HS-27A (cell line): ENCODE measurements at places on chromosomes 16 and 17.

DNA sequence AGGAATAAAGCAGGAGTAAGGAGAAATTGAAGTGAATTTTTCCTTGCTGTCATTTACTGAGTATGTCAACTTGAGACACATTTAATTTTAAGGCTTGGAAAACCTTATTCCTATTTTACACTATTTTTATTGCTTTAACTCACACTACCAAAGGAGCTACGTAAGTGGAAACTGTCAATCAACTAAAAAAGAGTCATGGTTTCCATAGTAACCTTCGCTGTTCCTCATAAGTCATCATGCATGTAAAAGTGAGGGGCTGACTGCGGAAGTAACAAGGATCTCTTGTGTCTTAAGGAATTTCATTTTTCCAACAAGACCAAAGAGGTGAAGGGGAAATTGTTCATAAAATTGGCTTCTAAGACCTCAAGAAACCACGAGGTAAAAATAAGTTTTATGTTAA is 516.2 kb upstream of the CA10 start:
- DNase-seq = no peak

DNA sequence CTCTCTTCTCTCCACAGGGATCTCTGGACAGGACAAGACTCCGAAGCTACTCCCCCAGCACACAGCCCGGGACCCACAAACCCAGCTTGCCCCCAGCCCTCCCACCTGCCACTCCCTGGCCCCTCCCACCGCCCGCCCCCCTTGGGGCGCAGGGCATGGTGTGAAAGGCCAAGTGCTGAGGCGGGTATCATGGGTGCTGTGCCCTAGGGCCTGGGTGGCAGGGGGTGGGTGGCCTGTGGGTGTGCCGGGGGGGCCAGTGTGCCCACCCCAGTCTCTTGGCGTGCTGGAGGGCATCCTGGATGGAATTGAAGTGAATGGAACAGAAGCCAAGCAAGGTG is 11.4 kb downstream of the THRA start:
- no peak for DNase-seq

- DNase-seq = no peak
Measured at GRCh38 chr16:8892101-8892575, 10.0 kb downstream of the LITAFD start.

DNA sequence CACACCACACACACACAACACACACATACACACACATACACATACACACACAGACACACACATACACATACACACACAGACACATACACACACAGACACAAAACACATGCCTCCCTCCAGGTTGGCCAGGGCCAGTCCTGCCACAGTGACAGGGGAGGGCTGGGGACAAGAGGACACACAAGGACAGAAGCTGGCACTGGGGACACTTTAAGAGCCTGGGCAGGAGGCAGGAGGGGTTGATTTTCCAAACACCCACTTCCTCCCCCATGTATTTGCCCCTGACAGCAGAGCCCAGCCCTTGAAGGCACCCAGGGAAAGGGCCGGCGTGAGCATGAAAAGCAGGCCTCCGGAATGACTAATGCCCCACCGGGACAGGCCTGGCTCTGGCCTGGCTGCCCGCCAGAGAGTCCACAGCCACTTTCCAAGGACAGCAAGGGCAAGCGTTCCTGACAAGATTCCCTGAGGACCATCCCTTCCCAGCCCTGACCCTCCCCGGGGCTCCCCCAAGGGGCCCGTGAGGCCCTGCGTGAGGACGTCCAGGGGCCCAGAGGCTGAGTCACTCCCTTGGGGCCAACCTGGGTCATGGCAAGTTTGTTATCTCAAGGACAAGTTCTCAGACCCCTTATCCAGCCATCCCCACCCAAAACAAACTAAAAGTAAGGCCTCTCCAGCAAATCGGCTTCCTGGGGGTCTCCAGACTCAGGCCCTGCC is 235.6 kb downstream of the ZNF423 start:
- peak; percentile 23 for DNase-seq

- DNase-seq = no peak
Measured at GRCh38 chr16:84065536-84066132, 23.0 kb upstream of the SLC38A8 start.

GRCh38 chr17:3485481-3486068 is 9.8 kb downstream of the ASPA start:
- DNase-seq = no peak

DNA sequence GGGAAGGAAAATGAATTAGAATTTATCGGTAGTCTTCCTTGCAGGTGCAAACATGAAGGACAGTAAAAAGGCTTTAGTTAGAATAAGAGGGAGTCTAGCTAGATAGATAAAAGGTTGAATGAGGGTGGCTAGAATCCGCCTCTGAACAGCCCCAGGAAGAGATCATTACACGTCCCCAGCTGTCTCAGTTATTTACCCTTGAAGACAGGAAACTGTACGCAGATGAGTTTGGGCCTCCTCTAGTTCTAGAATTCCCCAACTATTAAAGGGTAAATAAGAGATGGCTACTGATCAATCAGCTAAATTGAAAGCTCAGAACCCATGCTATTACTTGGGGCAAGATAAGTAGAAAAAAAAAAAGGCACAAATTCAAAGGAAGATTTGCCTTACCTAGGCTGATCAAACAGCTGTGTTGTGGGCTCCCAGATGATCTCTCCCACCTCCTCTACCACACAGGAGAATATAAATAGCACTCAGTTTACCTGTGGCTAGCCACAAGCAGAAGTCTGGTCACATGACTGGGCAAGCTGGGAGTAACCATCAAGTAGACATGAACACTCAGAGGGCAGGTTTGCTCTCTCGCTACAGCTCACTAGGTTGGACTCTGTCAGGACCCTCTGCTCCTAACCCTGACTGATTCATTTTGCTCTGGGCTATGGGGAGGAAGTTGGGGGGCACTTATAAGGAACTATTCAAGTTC is 17.0 kb downstream of the FAM117A start:
- DNase-seq = no peak

- DNase-seq = no peak
Measured at GRCh38 chr16:89189358-89190025, 10.8 kb downstream of the SLC22A31 start.

- DNase-seq = peak; percentile 30
Measured at GRCh38 chr17:59004338-59005111, 102.2 kb downstream of the TRIM37 start.

DNA sequence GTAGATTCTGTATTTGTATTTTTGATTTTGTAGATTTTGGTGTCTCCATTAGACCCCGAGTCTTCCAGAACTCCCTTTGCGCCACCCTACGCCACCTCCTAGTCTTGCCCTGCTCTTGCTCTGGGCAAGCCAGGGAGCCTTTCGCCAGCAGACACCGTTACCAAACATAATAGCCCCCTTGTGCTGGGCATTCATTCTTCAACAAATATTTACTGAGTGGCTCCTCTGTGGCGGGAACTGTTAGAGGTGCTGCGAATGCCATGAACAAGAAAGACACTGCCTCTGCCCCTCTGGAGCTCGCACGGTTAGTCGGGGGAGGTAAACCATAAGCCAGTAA is 841 bp upstream of the GPT2 start:
- DNase-seq = no peak

DNA sequence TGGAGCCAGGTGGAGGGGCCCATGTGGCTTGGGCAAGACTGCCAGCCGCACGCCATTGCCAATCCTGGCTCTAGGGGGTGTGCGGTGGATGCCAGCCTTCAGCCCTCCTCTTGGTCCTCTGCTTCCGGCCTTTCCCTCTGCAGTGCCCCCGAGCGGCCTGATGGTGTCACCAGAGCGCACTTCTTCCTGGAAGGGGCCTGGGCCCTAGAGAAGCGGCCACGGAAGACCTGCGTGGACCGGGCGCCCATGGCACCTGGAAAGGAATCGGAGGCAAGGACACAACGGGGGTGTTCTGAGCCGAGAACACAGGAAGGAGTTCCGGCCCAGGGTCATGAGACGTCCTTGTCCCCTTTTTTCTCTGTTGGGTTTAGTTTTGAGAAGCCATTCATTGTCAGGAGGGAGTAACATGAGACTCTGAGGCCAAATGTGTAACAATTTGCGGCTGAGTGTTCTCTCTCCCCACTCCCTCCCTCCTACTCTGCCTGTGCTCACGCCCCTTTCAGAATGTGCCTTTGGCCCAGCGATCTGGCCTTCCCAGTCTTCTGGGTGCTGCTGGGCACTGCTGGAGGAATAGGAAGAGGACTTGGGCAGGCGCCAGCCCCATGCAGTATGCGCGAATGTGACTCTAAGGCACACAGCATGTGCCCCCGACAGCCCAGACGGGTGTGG is 92.8 kb downstream of the IRX3 start:
- peak; percentile 65 for DNase-seq

- DNase-seq = no peak
Measured at GRCh38 chr17:74513987-74514631, 17.2 kb downstream of the CD300LB start.

GRCh38 chr17:76909971-76910760 is 42.0 kb downstream of the MGAT5B start:
- no peak for DNase-seq

DNA sequence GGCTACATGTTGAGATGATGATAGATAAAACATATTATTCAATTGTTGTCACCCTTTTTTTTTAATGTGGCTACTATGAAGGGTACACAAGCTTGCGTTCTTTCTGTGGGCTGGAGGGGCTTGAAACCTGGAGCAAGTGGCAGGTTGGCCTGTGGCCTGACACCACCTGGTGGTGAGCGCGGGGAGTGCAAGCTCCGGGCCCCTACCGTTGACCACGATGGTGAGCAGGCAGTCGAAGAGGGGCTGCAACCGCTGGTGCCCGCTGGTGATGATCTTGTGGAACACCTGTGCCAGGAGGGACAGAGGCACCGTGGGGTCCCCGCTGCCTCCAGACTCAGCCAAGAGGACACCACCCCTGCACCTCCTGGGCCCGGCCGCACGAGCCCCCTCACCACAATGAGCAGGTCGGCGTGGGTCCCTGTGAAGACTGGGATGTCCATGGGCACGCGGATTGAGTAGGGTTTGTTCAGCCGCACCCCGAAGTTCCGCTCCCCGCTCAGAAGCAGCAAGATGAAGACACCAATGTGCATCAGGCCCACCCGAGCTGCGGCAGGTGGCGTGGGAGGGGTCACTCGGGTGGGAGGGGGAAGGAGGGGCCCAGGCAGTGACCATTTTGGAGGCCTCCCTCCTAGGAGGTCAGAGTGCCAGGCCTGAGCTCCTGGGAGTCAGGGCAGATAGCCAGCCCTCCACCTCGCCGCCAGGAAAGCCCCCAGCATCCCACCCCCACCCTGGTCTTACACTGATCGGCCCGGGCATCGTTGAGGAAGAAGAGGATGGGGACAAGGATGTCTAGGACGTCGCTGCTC is 14.4 kb downstream of the HID1 start:
- no peak for DNase-seq

- no peak for DNase-seq
Measured at GRCh38 chr17:82237083-82237745, 8.4 kb downstream of the SLC16A3 start.

DNA sequence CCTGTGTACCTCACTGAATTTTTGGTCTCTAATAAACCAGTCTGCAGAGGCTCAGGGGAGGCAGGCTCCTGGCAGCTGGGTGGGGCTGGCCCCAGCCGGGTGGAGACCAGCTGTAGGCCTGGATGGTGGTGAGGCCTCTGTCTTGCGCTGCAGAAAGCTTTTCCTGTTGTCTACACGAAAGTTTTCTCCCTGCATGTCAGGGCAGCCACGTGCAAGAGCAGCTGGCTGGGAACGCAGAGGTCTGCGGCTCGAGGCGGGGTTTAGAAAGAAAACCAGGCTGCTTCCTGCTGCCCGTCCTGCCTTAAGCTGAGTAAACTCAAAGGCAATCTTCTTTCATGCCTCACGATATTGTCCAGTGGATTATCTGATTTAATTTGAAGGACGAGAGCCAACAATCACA is 2.4 kb downstream of the SERPINF1 start:
- DNase-seq = no peak

DNA sequence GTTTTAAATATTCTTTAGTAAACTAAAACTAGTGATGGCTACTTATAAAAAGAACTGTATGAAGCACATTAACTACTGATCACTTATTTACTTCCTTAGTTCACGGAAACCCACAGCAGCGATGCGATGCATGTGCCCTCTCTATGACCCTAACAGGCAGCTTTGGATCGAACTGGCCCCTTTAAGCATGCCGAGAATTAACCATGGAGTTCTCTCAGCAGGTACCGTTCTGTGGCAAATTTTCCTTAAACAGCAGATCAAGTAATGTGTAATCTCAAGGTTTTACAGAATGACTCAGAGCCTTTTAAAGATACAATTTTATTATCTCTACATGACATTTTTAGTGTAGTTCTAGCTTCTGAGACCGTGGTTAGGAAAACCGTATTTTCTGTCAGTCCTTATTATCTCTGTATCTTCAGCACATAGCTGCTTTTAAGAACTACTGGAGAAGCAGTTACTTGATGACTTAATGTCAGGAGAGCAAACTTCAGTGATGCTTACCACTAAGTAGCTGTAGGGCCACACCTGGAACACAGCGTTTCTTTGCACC is 43.0 kb downstream of the GAN start:
- no peak for DNase-seq

DNA sequence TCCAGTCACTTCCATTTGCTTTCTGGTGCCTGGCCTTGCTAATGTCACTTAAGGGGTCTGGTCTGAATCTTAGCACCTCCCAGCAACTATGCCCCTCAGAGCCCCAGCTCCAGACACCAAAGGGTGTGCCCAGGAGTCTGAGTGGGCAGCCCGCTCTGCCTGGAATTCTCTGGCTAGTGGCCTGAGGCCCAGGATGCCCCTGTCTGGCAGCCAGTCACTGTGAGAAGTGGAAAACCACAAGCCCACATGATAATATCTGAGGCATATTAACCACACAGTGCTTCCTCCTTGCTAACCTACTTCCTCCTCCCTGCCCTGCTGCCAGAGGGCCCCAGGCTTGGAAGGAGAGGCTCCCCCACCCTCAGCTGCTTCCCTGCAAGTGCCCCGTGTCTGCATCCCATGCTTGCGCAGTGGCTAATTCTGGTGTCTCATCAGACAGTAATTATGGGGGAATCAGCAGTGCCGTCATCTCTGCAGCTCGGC is 14.0 kb downstream of the SRCIN1 start:
- DNase-seq = no peak

GRCh38 chr16:11212798-11213196 is 43.2 kb downstream of the SOCS1 start:
- DNase-seq = no peak

DNA sequence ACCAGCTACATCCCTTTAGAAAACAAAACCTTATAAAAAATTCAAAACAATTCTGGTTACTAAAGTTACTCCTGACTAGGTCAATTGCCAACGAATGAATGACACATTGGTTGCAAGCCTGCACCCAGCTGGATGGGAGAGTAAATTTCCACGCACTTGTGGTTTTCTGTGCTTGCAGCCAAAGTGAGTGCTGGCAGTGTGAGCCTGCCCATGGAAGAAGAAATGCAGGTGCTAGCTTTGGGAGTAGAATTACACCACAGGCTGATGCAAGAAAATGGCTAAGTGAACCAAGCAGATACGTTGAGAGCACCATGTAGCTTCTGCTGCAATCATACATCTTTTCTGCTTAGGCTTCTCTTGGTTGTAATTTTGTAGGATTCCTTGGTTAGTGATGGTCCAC is 74.6 kb downstream of the SYCE1L start:
- DNase-seq = no peak

- no peak for DNase-seq
Measured at GRCh38 chr17:27526604-27527002, 70.4 kb downstream of the KSR1 start.

GRCh38 chr17:79664930-79665737 is 54.3 kb upstream of the RBFOX3 start:
- no peak for DNase-seq
